Mesothelial cell of epicardium (in vitro differentiated cells): ENCODE measurements at places on chromosomes 4 and X.

DNA sequence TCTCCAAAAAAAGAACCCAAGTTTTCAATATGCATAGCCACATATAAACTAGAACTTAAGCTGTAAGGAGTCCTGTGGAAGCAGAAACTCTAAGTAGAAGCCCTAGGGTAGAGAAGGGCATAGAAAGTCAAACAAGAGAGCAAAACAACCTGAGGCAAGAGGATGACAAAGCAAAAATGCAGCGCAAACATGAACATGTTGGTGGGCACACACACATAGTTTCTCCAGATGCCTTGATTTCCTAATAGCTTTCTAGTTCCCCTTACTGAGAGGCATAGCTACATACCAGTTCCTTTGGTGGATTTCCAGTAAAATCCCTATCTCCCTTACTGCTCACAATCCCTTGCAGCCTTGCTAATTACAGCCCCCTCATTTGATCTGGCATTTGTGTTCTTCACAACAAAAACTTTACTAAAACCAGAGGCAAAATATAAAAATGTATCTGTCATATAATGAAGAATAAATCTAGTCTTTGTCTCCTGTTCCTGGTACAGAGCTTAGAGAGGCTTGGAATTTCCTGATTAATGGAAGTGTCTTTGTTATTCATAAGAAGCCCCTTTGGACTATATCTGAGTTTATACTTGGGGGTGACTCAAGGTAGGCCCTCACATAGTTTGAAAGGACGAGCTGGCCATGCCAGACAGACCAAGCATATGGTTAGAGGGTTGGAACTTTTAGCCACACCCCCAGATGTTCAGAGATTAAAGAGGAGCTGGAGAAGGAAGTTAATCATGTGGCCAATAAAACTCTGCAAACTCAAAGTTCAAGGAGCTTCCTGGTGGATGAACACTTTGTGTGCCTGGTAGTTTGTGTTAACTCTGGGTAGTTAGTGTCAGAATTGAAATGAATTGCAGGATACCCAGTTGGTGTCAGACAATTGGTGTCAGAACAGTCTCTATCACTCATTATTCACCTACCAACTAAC lies 52.7 kb upstream of the ZCCHC13 start:
- DNase-seq, result no peak

GRCh38 chr4:3413675-3414420 lies 27.9 kb upstream of the HGFAC start:
- no peak for DNase-seq

DNA sequence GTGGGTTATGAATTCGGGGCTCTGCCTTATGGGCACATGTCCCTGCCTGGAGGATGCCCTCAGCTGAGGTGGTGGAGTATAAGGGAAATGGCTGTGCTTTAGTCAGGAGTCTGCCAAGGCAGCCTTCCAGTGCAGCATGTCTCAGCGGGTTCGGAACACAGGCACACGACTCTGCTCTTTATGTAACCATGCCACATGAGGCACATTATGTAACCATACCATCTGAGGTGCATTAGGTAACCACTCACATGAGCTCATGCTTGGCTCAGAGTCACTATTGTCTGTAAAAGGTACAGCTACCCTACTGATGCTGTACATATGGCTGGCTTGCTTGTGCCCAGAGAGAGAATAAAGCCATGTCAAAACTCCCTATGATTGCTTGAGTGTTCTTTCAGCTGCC lies 723.6 kb downstream of the TRAM1L1 start:
- DNase-seq, result no peak

DNA sequence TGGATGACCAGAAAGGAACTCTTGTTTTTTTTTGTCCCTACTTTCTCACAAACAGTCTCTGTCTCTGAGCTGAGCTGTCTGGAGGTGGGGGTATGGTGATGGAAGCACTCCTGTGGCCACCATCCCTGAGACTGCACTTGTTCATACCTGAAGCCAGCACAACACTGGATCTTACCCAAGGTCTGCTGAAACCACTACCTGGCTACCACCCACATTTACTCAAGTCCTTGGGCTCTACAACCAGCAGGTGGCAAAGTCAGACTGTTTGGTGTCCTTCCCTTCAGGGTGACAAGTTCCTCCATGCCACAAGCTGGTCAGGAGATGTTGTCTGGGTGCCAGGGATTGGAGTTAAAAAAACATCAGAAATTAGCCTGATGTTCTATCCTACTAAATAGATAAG lies 89.7 kb downstream of the NEXMIF start:
- DNase-seq, result no peak

DNA sequence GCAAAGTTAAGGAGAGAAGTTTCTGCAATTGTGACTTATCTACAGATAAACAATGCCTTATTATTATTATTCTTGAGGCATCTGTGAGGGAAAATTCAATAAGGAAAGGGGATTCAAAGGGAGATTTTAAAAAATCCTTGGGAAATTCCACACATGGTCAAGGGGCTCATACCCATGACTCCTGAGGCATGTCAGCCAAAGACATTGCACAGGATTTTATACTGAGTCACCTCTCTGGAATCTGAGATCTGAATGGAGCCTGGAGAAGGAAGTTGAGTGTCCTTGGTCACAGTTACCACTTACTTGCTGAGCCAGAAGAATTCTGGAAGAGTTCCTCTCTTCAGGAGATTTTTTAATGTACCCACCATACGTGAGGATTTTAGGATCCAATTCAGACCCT lies 14.4 kb upstream of the CXCL8 start:
- DNase-seq, result no peak

DNA sequence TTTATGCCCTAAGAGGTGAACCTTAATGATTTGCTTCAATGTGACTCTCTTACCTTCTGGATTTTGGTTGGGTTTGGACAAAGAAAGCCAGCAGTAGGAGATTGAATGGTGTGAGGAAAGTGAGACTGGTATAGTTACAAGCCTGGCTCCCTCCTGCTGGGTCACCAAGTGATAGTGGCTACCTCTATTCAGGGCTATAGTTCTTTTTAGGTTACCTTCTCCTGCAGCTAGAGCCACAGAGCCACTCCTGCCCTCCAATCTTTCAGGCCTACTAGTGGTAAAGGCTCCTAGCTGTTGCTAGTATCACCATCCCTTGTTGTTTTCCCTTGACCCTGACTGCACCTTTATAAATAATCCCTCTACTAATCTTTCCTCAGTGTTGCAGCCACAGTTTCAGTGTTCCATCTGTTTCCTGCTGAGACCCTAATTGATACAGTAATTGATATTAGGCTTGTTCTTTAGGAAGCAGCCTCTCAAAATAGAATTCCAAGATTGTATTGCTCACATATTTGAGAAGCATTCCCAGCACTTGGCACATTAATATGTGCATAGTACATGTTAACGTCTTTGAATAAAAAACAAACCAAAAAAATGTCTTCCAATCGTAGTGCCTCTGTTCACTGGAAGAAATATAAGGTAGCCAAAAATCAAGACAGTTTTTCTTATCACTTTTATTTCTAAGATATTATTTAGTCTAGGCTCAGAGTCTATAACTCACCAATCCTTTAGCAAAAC lies 82.3 kb downstream of the SRPX start:
- DNase-seq, result no peak

DNA sequence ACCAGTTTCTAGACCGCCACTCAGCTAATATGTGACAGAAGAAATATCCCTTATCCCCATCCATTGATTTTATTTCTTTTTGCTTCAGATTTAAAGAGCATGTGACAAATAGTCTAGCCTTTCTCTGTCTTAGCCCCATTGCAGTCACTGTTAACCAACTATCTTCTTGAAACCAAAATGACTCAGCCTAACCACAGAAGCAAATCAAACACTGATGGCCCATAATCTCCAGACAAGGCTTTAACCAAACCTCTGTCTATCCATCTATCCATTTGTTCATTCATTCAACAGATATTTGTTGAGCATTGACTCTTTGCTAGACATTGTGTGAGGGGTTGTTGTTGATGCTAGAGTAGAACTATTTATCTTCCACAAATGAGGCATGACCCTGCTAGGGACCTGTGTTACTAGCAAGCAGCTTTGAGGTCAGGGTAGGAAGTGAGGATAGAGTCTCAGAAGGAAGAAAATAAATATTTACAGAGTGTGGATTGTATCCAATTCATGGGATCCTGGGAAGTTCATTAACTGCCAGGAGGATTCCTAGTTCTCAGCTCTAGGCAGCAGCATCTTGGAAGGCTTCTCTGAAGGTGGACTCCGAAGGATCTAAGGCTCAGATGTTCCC lies 22.5 kb downstream of the HNRNPH2 start:
- DNase-seq, result no peak

GRCh38 chr4:113759696-113760093 lies 1.8 kb downstream of the CAMK2D start:
- DNase-seq, result no peak

GRCh38 chr4:1379801-1380331 lies 26.4 kb downstream of the NKX1-1 start:
- no peak for DNase-seq

DNA sequence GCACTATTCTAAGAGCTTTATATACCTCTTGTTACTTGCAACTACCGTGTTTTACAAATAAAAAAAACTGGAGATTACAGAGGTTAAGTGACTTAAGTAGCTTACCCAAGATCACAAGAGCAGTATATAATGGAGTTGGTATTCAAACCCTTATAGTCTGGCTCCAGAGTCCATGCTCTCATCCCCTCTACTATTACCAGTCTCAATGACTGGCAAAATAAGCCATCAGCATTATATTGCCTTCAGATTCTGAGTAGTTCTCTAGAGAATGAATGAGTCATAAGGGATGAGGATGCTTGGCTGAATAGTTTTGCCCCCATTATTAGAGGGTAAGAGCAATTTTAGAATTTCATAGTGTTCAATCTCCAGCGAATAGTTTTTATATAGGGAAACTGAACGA lies 170.1 kb upstream of the ATOH1 start:
- DNase-seq, result no peak

GRCh38 chr4:88396681-88397080 lies 18.0 kb downstream of the HERC6 start:
- no peak for DNase-seq

- DNase-seq, result no peak
These were observed 723.2 kb downstream of the SMARCA1 start for GRCh38 chrX:128800138-128800537.

- no peak for DNase-seq
These were observed 1.8 kb downstream of the CCNI start for GRCh38 chr4:77073981-77074380.

GRCh38 chr4:75892508-75892907 lies 9.7 kb downstream of the PPEF2 start:
- no peak for DNase-seq

- DNase-seq, result no peak
These were observed 76.7 kb downstream of the SHROOM2 start for GRCh38 chrX:9862953-9863352.

- DNase-seq, result peak; percentile 73
These were observed 460.9 kb downstream of the GABRG1 start for GRCh38 chr4:45663003-45663402.

- DNase-seq, result no peak
These were observed 4.4 kb upstream of the CCDC149 start for GRCh38 chr4:24917076-24917856.

DNA sequence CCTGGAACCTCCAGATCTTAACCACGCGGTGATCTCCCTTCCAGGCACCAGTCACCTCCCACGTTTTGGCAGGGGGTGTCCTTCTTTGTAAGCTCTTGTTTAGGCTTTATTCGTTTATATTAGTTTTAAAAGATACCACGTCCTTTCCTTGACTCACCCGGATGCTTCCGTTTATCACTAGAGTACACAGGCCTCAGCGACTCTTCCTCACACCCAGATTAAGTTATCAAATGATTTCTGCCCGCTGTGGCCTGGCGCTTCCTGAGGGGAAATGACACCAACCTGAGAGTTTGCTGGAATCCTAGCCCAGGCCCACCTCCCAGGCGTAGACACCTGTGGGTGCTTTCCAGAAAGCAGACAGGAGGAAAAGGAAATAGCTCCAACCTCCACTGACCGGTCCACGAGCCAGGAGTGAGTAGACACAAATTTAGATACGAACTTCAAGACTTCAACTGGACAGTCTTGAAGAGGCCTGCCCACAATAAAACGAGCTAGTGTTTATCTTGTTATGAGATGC lies 756 bp upstream of the ADAMTS3 start:
- DNase-seq, result no peak

DNA sequence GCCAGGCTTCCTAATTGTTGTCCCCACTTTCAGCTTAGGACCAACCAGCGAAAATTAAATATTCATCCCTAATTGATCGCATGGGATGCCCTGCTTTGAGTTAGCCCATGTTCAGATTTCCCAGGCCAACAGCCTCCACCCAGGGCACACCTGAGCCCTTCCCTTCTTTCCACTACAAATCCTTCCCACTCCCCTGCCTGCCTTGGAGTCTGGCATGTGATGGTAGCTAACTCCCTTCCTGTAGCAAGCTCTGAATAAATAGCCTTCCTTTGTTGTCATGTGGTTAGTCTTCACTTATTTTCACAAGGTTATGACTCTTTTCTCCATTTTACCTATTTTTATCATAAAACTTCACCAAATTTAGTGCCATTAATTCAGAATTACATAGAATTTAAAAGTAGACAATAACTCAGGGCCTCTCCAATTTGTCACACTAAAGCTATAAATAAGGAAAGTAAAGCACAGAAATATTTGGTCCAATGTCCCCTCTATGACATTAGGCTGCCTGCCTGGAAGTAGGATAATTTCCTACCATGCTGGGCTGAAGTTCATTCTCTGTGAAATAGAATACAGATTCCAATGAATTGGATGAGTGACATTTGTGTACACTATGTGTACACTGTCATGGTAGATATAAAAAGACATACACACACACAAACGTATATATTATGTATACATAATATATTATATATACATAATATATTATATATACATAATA lies 166.4 kb upstream of the CPEB2 start:
- DNase-seq, result no peak

- DNase-seq, result no peak
These were observed 765.3 kb upstream of the GRIA3 start for GRCh38 chrX:122418758-122419157.

- no peak for DNase-seq
These were observed 55.8 kb upstream of the CD99 start for GRCh38 chrX:2635342-2635741.

DNA sequence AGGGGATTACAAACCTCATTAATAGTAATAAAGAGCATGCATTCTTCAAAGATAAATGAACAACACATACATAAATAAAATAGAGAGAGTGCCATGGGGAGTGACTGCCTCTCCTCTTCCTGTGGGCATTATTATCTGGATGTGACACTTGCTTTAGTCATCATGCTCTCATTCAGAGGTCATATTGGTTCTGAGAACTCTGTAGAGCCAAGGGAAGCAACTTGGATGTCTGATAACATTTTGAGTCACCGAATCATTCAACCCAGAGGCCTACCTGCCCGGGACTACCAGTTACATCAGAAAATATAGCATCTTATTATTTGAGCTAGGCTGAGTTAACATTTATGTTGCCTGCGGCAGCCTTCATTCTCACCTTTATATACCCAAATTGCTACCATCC lies 489.5 kb downstream of the STIM2 start:
- no peak for DNase-seq

GRCh38 chr4:3517731-3518510 lies 14.3 kb downstream of the LRPAP1 start:
- no peak for DNase-seq

- no peak for DNase-seq
These were observed 1.1 kb downstream of the MOB1B start for GRCh38 chr4:70903291-70903603.

- DNase-seq, result no peak
These were observed 277.6 kb upstream of the NWD2 start for GRCh38 chr4:36966756-36967460.
